Activated CD4-positive, alpha-beta T cell treated with anti-CD3 and anti-CD28 coated beads for 4 hours (primary cell): ENCODE measurements at places on chromosomes 12 and 14.

- DNase-seq, result no peak
Measured at GRCh38 chr14:23555533-23555881, 564 bp upstream of the THTPA start.

- DNase-seq, result no peak
Measured at GRCh38 chr12:108213871-108214445, 84.9 kb downstream of the WSCD2 start.

GRCh38 chr12:20946732-20947131 lies 136.2 kb downstream of the SLCO1B3 start:
- DNase-seq, result peak; percentile 1

GRCh38 chr12:32163596-32163995 lies 56.9 kb downstream of the BICD1 start:
- no peak for DNase-seq

GRCh38 chr12:93016752-93017350 lies 87.8 kb upstream of the EEA1 start:
- no peak for DNase-seq

GRCh38 chr14:61884711-61885110 lies 122.5 kb downstream of the SNAPC1 start:
- no peak for DNase-seq

DNA sequence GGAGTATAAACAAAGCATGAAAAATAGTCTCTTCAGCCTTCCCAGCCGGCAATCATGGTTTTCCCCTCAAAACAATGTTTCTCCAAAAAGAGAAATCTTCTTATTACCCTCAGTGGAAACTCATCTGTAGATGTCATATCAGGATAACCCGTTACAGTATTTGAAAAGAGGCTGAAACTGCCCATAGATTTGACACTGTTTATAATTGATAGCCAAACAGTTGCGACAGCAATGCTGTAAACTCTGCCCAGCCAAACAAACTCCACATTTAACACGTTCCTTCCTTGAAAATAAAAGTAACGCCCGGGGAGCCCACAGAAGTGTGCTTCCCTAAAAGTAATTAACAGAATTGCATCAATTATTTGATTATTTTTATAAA lies 201.3 kb upstream of the FOXN3 start:
- DNase-seq, result no peak

- no peak for DNase-seq
Measured at GRCh38 chr14:63986789-63987533, 134.2 kb downstream of the SYNE2 start.
